Endothelial cell (in vitro differentiated cells): ENCODE measurements at places on chromosomes 2 and 18.
A peak's percentile ranks its signal among the peaks of the same experiment; 100 is the strongest.

GRCh38 chr18:26133652-26134051, at the start of gene PSMA8:
TSS of gene PSMA8 (plus strand) at chr18:26133869. CDS start at chr18:26133966, 97 bp downstream.
- peak; percentile 39 for DNase-seq
- no peaks in the 10 kb centered on the region for H3K36me3 ChIP-seq
- no peak within 1 kb of the TSS for H3K27ac ChIP-seq

DNA sequence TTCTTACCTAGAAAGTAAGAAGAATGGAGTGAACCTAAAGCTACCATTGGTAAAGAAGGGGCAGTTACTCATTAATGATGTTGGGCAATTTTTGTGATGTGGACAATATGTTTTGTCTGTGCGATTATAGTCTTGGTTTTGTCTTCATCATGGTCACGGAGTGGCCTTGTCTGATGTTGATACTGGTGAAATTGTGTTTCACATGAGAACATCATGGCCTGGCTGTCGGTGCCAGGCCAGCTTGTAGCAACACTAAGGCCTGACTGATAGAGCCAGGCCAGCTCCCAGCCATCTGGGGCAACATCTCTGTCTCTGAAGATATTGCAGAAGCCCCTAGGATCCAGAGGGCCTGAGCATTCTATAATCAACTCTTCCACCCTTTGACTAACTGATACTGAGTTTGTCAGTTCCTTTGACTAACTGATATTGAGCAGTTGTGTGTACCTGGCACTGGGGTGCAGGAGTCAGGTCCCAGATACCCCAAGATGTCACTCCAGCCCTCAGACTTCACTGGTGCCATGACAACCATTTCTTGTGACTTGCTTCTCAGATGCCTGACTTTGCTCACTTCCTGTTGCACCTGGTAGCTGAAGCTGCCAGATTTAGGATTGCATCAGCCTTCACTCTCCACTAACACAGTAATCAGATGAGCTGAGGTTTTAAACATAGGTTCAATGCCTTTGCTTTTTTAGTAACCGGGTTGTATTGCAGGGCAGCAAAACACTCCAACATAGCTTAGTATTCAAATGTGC, 62.5 kb downstream of the RPIA start:
- peaks cover 8% of the 10 kb centered on the region for H3K27me3 ChIP-seq
- H3K27ac ChIP-seq = peak overlapping the region; percentile 100
- H3K4me3 ChIP-seq = peak overlapping the region; percentile 61
- DNase-seq = no peak
- H3K4me1 ChIP-seq = peaks cover 38% of the 10 kb centered on the region
- peaks cover 48% of the 10 kb centered on the region for H3K36me3 ChIP-seq

GRCh38 chr2:239712755-239713154, 311.9 kb upstream of the HDAC4 start:
- H3K4me3 ChIP-seq = no peak overlapping the region
- H3K36me3 ChIP-seq = peaks cover 9% of the 10 kb centered on the region
- H3K27me3 ChIP-seq = peaks cover 5% of the 10 kb centered on the region
- DNase-seq = no peak
- H3K4me1 ChIP-seq = no peaks in the 10 kb centered on the region

- H3K4me1 ChIP-seq = peaks cover 12% of the 10 kb centered on the region
- peaks cover 3% of the 10 kb centered on the region for H3K27me3 ChIP-seq
- peaks cover 8% of the 10 kb centered on the region for H3K36me3 ChIP-seq
- H3K4me3 ChIP-seq = no peak overlapping the region
Measured at GRCh38 chr18:49609256-49610021, 47.6 kb downstream of the LIPG start.

DNA sequence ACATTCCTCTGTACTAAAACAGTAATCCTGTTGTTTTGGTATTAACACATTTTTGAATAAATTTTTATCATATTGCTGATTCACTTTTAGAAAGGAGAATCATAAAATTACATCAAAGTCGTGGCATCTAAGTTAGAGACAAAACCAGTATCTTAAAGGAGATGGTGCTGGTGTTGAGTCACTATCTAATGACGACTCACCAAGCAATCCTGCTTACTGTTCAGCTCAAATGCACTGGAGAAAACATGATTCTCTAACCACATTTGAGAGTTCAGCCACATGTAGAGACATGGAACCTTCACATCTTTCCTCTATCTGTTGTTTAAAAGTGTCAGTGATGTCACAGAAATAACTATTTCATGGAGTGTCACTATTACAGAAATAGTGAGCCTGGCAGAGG, 473.8 kb downstream of the TGIF1 start:
- H3K27me3 ChIP-seq = no peaks in the 10 kb centered on the region
- no peak overlapping the region for H3K4me3 ChIP-seq
- H3K36me3 ChIP-seq = no peaks in the 10 kb centered on the region
- H3K27ac ChIP-seq = no peak overlapping the region

DNA sequence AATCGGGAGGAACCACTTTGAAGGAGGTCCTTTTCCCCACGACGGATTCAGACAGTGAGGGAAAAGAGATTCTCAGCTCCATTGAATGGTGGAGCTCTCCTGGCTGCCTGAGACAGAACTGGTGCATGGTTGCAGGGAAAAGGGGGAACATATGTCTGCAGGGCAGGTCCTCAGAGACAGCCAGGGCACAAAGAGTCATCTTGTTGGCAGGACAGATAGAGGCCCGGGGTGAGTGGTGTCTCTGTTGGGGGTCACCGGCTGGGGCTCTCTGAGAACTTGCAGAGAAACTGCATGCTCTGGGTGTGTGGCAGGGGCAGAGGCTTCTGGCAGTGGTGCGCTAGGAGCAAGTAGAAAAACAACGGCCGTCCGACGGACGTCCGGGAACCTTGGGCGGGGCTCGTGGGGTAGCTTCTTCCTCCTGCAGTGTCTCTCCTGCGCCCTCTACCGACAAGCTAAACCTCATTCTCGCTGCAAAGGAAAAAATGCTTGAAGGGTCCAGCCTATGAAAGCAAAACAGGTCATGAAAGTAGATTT, 94.3 kb downstream of the CDCA7 start:
- H3K36me3 ChIP-seq = no peaks in the 10 kb centered on the region
- H3K27me3 ChIP-seq = no peaks in the 10 kb centered on the region
- no peak overlapping the region for H3K27ac ChIP-seq
- peaks cover 17% of the 10 kb centered on the region for H3K4me1 ChIP-seq
- DNase-seq = peak; percentile 76

- H3K27ac ChIP-seq = no peak overlapping the region
- no peak overlapping the region for H3K4me3 ChIP-seq
- DNase-seq = no peak
Measured at GRCh38 chr2:122816803-122817202, 1061.4 kb downstream of the TSN start.

DNA sequence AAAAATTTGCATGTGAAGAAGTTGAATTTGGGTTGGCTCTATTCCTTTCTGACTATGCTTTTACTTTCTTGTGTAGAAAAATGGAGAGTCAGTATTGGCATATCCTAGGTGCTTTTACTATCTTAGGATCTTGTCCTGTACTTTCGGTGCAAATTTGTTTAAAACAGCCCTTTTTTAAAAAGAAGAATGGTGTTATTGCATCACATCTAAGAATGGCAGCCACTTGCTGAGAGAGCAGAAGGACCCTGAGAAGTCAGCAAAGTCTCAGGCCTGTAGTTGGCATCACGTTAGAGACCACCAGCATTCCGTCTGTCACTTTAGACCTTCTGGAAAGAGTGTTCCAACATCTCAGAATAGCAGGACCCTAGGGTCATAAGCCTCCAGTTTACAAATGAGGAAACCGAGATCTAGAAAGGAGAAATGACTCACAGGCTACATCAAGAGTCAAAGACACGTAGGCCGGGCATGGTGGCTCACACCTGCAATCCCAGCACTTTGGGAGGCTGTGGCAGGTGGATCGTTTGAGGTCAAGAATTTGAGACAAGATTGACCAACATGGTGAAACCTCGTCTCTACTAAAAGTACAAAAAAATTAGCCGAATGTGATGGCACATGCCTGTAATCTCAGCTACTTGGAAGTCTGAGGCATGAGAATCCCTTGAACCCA, 42.5 kb downstream of the SPATS2L start:
- H3K4me1 ChIP-seq = peaks cover 22% of the 10 kb centered on the region
- peaks cover 9% of the 10 kb centered on the region for H3K36me3 ChIP-seq
- H3K27ac ChIP-seq = peak overlapping the region; percentile 67
- no peaks in the 10 kb centered on the region for H3K27me3 ChIP-seq
- H3K4me3 ChIP-seq = no peak overlapping the region

DNA sequence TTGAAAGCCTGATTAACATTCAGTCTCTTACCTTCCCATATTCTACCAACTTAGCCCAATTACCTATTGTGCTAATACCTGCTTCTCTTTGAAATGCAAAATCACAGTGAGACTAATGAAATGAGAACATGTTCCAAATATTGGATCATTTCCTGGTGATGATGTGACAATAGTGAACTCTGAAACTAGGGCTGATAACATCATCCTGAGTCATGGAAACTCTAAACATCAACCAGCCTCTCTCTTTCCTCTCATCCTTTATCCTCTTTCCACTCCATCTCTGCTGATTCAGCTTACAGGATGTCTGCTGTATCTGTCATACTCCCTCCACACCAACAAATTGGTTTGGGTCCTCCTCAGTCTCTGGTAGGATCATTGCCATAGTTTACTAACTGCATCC, 98.8 kb upstream of the NCKAP5 start:
- no peaks in the 10 kb centered on the region for H3K27me3 ChIP-seq
- H3K4me1 ChIP-seq = peaks cover 2% of the 10 kb centered on the region
- H3K36me3 ChIP-seq = no peaks in the 10 kb centered on the region
- no peak for DNase-seq
- no peak overlapping the region for H3K27ac ChIP-seq
- H3K4me3 ChIP-seq = no peak overlapping the region

DNA sequence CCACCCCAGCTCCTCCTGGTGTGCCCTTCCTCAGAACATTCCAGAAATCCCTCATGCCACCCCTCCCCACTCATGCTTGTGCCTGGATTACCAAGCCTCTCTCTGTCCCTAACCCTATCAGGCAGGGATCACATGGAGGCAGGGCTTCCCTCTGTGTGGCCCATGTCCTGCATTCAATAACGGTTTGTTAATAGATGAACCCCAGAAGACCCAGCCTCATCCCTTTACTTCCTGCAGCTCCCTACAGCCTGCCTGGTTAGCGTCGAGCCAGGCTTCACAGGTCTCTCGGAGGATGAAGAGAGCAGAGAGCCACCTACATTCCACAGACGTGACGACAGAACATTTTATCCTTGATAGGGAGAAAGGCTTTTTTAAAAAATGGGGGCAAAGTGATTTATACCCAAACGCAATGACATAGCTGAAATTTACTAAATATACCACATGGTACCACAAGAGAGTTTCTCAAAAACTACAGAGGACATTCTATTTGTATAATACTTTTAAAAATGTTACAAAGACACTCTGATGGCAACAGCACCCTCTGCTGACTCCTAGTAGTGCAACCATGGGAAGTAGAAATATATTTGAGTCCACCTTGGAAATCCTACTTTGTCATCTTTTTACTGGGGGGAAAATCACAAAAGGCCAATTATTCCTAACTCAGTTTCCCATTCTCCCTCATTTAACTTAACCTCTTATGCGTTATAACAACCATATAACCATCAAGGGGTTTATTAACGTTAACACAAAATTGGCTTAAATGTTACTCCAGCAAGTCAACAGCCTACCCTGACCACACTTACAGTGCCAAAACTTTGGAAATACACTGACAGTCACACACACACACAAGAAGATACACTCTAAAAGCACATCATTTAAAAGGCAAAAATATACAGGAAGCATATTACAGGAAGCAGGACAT, 30.7 kb downstream of the FBXO15 start:
- no peak overlapping the region for H3K4me3 ChIP-seq
- peak; percentile 26 for DNase-seq
- no peaks in the 10 kb centered on the region for H3K36me3 ChIP-seq
- H3K27ac ChIP-seq = no peak overlapping the region
- H3K27me3 ChIP-seq = no peaks in the 10 kb centered on the region
- no peaks in the 10 kb centered on the region for H3K4me1 ChIP-seq

- H3K4me3 ChIP-seq = no peak overlapping the region
- peaks cover 9% of the 10 kb centered on the region for H3K4me1 ChIP-seq
- DNase-seq = no peak
- H3K27ac ChIP-seq = no peak overlapping the region
- H3K27me3 ChIP-seq = peaks cover 9% of the 10 kb centered on the region
Measured at GRCh38 chr2:24026233-24026632, 16.3 kb downstream of the MFSD2B start.

- H3K4me3 ChIP-seq = no peak overlapping the region
- H3K27ac ChIP-seq = no peak overlapping the region
- peaks cover 23% of the 10 kb centered on the region for H3K36me3 ChIP-seq
- H3K4me1 ChIP-seq = no peaks in the 10 kb centered on the region
Measured at GRCh38 chr18:14928396-14928795, 180.4 kb downstream of the ANKRD30B start.

- no peak overlapping the region for H3K27ac ChIP-seq
- peaks cover 4% of the 10 kb centered on the region for H3K36me3 ChIP-seq
- H3K27me3 ChIP-seq = peaks cover 2% of the 10 kb centered on the region
Measured at GRCh38 chr2:224545884-224546644, 39.1 kb downstream of the CUL3 start.

- no peak overlapping the region for H3K4me3 ChIP-seq
- DNase-seq = no peak
- H3K4me1 ChIP-seq = peaks cover 2% of the 10 kb centered on the region
- H3K27ac ChIP-seq = no peak overlapping the region
Measured at GRCh38 chr2:144553379-144553778, 33.5 kb upstream of the ZEB2 start.

DNA sequence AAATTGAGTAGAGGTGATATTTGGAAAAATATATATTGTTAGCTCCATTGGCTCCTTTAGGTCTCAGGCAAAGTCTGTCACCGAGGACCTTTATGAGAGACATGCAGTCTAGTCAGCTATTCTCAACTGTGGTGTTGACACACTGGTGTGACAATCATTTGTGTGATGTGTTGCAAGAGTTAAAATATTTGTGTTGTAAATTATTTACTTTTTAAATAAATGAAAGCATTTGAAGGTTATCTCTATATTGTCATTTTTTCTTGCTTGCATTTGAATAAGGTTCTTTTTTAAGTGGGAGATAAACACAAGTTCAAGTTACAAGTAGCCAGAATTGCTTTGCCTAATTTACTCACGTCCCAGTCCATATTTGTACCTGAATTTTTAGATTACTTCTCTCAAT, 4.3 kb downstream of the REL start:
- peaks cover 2% of the 10 kb centered on the region for H3K36me3 ChIP-seq
- H3K27ac ChIP-seq = no peak overlapping the region

GRCh38 chr2:117086174-117086942, 728.1 kb upstream of the DDX18 start:
- H3K27me3 ChIP-seq = no peaks in the 10 kb centered on the region
- H3K4me3 ChIP-seq = no peak overlapping the region
- peaks cover 18% of the 10 kb centered on the region for H3K4me1 ChIP-seq
- DNase-seq = no peak
- H3K36me3 ChIP-seq = no peaks in the 10 kb centered on the region

- H3K36me3 ChIP-seq = no peaks in the 10 kb centered on the region
- H3K27ac ChIP-seq = no peak overlapping the region
- H3K4me3 ChIP-seq = no peak overlapping the region
- H3K4me1 ChIP-seq = no peaks in the 10 kb centered on the region
Measured at GRCh38 chr18:58565021-58565420, 63.9 kb downstream of the ALPK2 start.

DNA sequence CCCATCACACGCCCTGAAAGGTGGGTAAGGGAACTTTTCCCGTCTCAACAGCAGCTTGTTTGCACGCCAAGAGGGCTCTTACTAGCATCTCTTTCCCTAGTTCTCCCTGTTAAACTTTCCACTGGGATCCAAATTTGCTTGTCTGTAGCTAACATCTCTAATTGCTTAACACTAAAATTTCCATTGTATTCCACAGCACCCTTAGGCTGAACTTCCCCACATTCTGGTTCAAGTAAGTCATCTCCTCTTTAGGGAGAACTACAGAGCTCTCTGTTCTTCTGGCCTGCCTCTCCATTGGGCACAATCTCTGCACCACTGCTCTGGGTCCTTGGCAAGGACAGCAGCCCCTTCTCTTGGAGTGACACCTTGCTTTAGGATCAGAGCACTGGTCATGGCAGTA, 24.0 kb downstream of the UNC50 start:
- no peak for DNase-seq
- no peaks in the 10 kb centered on the region for H3K36me3 ChIP-seq
- H3K27ac ChIP-seq = no peak overlapping the region
- no peaks in the 10 kb centered on the region for H3K27me3 ChIP-seq
- peaks cover 5% of the 10 kb centered on the region for H3K4me1 ChIP-seq
